ENCODE measurements at places on chromosomes 6 and 20.

DNA sequence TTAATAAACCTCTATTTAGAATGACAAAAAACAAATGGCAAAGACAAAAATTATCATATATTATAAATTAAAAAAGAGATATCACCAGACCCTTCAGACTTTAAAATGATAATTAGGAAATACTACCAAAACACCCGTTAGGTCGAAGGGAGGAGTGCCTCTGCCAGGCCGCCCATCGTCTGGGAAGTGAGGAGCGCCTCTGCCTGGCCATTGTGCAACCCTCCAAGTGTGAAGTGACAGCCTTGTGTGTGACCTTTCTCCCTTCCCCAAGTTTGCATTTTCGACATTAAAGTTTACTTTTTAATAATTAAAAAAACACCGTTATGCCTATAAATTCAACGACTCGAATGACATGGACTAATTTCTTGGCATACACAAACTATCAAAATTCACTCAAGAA is 64.5 kb upstream of the TASP1 start:
- DNase-seq: no peak

- no peak for DNase-seq
These were observed 10.7 kb downstream of the PKIB start for GRCh38 chr6:122620902-122621301.

DNA sequence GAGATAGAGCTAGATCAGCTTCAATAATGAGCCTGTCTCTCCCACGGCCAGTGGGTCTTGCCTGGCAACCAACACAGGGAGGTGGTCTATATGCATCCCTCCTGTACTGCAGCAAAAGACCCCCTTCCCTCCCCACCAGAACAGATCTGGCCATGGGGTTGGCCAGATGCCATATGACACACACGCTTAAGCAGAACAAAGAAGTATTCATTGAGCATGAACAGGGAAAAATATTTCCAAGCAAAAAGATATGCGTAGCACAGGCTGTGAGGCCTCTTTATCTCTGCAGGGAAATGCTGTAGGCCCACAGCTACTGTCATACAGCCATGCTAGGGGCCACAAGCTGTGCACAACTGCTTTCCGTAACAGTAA is 73.4 kb upstream of the NRSN1 start:
- DNase-seq: no peak

GRCh38 chr6:14720411-14721102 is 525.3 kb upstream of the JARID2 start:
- DNase-seq: no peak

DNA sequence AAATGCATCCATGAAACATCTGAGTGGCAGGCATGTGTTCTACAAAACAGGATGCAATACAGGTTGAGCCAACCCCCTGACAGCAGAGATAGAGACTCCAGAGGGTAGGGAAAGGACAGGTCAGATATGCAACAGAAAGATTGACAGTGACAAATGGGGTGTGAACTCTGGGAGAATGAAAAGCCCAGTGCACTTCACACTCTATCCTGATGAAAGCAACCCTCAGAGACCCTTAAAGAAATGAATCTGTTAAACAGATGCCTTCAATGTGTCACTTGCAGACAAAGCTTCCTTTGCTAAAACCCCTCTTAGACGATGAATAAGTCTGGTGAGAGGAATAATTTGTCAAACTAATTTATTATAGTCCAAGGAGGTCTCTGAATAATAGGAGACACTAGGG is 89.9 kb downstream of the RFPL4B start:
- DNase-seq: no peak

DNA sequence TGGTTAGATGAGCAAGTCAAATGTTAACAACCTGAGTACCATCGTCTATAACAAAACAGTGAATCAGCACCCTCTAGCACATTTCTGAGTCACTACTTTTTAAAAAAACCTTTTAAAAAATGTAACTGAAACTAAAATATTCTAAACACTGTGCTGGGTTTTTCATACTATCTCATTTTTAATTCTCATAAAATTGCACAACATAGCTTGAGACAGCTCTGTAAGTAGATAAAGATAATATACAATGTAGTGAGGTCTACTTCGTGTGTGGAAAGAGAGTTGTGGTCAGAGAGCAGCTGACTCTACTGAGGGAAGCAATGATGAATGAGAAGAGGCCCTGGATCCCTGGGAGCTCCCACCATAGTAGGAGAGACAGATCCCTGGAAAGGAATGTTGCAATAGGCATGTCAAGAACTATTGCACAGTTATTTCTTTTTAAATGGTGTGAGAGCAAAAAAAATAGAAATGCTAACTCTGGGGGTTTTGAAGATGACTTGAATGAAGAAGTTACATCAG is 13.6 kb upstream of the CALHM6 start:
- DNase-seq: no peak

GRCh38 chr6:66376001-66376400 is 669.0 kb upstream of the EYS start:
- no peak for DNase-seq

DNA sequence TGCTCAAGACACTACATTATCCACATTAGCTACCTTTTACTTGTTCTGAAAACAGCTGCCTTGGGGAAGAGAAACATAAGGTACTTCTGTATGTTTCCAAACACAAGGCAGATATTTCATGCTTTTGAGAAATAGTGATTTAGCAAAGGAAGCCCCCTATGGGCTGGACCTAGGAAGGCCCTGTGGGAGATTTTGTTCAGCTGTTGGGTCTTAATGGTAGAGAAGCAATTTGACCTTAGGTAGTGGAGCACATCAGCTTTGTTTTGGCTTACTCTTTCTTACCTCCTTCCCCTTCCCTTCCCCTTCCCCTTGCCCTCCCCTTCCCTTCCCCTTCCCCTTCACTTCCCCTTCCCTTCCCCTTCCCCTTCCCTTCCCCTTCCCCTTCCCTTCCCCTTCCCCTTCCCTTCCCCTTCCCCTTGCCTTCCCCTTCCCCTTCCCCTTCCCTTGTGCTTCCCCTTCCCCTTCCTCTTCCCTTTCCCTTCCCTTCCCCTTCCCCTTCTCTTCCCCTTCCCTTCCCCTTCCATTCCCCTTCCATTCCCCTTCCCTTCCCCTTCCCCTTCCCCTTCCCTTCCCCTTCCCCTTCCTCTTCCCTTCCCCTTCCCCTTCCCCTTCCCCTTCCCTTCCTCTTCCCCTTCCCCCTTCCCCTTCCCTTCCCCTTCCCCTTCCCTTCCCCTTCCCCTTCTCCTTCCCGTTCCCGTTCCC is 84.6 kb downstream of the ANKS1A start:
- no peak for DNase-seq

- DNase-seq: peak; percentile 83
These were observed 5.8 kb upstream of the BFSP1 start for GRCh38 chr20:17536944-17537444.

DNA sequence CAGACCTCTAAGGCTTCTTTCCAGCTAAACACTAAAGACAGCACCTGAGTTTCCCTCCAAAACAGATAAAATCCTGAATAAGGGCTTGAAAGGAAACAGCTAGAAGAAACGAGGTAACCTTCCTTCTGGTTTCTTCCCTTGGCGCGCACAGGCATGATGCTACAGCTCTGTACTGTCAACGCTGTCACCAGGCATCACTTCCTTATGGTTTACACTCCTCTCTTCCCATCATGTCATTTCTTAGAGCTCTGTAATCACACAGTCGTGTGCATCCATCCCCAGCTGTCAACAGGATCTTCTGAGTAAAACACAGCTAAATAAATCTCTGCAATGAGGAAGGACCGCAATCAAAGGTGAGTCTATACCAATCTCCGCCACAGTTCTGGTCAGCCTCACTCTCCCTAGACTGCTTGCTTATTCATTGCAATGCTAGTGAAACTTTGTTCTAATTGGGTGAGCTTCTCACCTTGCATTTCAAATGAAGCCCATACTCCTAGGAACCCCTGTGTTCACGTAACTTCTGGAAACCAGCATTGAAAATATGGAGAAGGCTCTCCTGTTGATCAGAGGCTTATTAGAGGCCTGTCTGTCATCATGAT is 162.6 kb upstream of the DTNBP1 start:
- no peak for DNase-seq

- DNase-seq: no peak
These were observed 454.3 kb upstream of the JARID2 start for GRCh38 chr6:14791526-14791925.

DNA sequence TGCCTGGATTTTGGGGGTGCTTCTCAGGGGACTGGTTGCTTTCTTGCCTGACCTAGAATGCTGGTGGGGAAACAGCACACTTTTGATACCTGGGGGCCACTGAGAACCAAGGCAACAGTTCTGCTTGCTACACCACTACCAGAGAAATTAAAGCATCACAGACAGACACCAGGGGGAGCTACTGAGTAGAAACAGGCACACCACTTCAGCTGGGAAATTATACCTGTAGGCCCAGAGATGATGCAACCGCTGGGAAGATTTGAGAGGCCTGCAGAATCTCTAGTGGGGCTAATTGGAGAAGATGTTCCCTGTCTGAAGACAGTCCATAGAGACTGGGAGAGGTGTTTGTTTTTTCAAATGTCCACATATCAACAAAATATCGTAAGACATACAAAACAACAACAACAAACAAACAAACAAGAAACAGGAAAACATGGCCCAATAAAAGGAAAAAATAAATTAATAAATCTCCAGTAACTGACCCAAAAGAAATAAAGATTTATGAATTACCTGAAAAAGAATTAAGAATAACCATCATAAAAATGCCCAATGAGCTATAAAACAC is 129.4 kb upstream of the RIN2 start:
- no peak for DNase-seq

DNA sequence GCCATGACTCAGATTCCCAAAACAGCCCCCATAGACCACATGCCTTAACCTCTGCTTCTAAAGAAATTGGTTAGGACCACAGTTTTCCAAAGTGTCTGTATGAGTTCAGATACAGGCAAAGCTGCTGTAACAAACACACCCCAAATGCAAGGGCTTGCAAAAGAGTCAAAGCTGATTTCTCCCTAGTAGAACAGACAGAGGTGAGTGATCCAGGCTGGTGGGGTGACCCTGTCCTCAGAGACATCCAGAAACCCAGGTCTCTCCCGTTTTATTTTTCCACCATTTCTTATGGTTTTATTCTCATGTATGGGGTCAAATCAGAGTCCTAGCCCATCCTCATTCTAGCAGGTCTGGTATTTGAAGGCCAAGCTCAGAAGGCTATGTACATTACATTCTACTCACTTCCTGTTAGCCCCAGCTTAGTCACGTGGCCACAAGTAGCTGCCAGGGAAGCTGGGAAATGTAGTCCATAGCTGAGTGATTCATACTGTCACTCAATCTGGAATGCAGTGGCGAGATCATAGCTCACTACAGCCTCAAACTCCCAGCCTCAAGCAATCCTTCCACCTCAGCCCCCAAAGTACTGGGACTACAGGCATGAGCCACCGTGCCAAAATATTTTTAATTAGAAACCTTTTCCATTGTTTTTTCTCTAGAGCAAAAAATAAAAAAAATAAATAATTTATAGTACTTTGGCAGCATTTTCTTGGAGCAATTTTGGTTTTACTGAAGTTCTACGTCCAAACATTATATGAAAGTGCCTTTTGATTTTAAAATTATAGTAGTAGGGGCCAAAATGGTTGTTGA is 175.2 kb downstream of the ZMYND8 start:
- no peak for DNase-seq

GRCh38 chr6:142705054-142705453 is 239.9 kb downstream of the HIVEP2 start:
- DNase-seq: no peak

DNA sequence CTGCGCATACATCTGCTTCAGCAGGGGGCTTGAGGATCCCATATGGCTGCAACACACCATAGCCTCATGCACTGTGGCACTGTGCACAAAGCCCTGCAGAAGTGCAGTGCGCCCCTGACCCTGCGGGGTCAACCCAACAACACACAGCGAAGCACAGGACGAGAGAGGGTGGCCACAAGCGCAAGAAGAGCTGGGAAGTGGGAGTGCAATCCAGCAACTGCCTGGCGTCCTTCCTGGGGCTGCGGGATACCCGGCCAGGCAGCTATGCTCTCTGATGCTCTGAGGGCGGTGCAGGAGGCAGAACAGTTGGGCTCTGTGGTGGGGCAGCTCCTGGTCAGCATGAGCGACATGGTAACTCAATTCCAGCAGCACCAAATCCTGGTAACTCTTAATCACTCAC is 5.6 kb upstream of the ACSS1 start:
- DNase-seq: peak; percentile 53

DNA sequence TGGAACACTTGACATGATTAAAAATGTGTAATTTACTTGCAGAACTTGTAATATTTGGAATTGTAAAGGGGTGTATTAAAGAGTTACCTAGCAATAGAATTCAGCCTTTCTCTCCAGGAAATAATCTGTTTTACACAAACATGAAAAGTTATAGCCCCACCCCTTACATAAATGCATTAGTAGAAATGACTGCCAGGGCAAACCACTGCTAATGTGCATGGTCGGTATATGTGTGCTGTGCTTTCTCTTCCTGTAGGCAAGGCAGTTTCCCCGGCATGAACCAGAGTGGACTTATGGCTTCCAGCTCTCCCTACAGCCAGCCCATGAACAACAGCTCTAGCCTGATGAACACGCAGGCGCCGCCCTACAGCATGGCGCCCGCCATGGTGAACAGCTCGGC is 156.5 kb downstream of the TMEM242 start:
- no peak for DNase-seq

DNA sequence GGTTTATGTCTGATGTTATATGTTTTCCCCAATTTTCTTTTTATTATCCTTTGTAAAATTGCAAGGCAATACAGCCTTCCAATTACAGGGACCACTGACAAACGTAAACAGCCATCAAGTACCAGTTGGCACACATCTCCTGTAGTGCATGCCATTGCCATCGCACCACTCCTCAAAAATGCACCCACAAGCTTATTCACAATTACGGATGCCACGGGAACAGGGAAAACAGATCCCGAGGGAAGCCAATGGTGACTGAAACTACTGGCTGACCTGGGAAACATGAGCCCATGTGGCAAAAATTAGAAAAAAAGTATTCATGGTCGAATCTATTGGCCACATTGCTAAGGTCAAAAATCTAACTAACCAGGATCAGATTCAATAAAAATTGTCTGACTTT is 395.2 kb downstream of the PAX1 start:
- DNase-seq: no peak

- DNase-seq: peak; percentile 67
These were observed 308.1 kb downstream of the FOXC1 start for GRCh38 chr6:1917626-1918371.

- no peak for DNase-seq
These were observed 321.2 kb upstream of the ADGRB3 start for GRCh38 chr6:68313911-68314310.

- DNase-seq: no peak
These were observed 31.3 kb upstream of the FAM184A start for GRCh38 chr6:119109654-119110325.

GRCh38 chr6:16409531-16410441 is 171.4 kb downstream of the GMPR start:
- DNase-seq: peak; percentile 84
